MG63 (cell line): ENCODE measurements at places on chromosomes 12 and 14. TPM values are rescaled to one million over a fixed set of nuclear protein-coding genes. Genes with fewer than 3 reads are reported as not detected.

ZNF891 gene
- total RNA-seq: 0.10 TPM in 2 replicates

SNW1 gene
- total RNA-seq: 34.8 and 39.5 TPM in 2 replicates

FAM222A gene
- total RNA-seq: 0.84 and 1.8 TPM in 2 replicates

GRCh38 chr12:31234955-31235867 lies 90.7 kb downstream of the SINHCAF start:
- DNase-seq: peak; percentile 41

DNA sequence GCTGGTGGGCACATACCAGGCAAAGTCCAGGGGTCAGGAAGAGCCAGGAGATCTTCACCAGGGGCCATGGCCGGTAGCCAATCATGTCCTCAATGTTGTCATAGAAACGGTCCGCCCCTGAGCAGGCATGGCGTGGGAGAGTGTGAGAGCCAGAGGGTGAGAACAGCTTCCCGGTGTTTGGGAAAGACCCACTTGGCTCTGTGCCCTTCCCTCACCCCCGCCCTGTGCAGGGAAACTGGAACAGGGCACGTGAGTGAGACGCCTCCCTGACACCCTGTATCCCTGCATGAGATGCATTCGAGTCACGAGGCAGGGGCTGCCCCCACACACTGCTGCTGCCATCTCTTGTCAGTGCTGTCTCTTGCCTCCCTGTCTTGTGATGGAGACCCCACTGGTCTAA lies 20.7 kb downstream of the SLC6A12 start:
- DNase-seq: no peak

- no peak for DNase-seq
These were observed 230.3 kb downstream of the AACS start for GRCh38 chr12:125295550-125295949.

DNA sequence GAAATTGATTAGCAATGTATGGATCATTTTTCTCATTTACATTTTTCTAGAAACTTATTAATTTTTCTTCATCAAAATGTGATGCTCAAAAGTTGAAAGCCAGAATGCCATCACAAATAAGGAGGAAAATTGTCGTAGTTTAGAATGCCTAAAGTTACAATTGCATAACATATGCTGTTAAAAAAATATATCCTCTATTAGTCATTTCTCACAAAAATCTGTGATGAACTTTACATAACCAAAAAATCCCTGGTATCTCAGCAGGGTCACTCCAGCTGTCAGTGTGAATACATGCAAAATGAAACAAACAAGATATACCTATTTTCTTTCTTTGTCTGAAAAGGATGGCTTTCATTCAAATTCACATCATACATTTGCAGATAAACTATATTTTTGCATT lies 358.9 kb downstream of the PAWR start:
- DNase-seq: no peak

MIPOL1 gene
- total RNA-seq: 6.0 and 9.2 TPM in 2 replicates

DNA sequence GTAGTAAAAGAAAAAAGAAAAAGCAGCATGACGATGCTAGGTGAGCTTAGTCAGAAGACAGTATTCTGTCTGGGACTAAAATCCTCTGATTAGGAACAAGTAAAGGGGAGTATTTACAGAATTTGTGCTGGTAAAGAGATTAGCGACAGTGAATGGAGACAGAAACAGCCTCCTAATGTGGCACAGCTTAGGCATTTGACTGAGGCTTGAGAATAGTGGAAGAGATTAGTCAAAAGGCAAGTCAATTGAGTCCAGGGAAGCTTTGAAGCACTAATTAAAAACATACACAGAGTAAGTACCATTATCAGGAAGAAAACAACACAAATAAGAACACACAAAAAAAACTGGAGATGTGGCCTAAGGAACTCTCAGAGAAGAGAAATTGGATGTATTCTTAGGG lies 131.9 kb upstream of the CLEC14A start:
- no peak for DNase-seq
